ENCODE measurements at places on chromosomes 1 and 21. TPM values are rescaled to one million over a fixed set of nuclear protein-coding genes. Genes with fewer than 3 reads are reported as not detected.

GRCh38 chr1:9164532-9164900, 35.6 kb upstream of the GPR157 start:
- no peak overlapping the region for H3K4me3 ChIP-seq
- H3K27me3 ChIP-seq, result no peaks in the 10 kb centered on the region
- H3K4me1 ChIP-seq, result peaks cover 56% of the 10 kb centered on the region
- H3K27ac ChIP-seq, result peak overlapping the region; percentile 65

DNA sequence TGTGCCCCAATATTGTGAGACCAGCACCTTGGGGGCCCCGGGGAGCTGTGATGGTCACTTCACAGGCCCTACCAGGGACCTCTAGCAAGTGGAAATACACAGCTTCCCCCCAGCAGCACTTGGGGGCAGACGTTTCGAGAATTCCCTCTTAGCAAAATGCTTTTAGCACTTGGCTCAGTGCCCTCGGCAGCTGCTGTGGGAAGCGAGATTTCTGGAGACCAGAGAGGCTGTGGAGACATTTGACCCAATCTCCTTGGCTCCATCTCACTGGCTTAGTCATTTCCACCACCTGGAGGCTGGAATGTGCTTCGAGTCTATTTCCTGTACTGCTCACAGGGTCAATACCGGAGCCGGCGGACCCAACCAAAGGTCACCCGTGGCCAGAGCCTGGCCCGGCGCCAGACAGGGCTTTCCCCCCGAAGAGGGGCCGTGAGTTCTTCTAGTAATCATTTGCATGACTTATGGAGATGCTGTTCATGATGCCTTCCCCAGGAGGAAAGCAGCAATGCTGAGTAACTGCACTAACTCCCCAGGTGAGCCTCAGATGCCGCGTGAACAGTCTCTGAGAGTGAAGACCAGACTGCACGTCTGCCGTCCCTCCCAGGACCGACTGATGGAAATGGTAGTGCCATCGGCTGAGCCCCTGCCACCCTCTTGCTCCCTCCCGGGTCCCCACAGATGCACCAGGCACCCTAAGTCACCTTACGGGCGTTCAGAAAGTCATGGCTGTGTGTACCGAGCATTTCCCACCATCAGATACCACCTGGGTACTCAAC, 4.4 kb upstream of the C2CD2 start:
- no peak overlapping the region for H3K27ac ChIP-seq
- no peaks in the 10 kb centered on the region for H3K36me3 ChIP-seq
- no peak for DNase-seq
- no peak overlapping the region for H3K4me3 ChIP-seq

DNA sequence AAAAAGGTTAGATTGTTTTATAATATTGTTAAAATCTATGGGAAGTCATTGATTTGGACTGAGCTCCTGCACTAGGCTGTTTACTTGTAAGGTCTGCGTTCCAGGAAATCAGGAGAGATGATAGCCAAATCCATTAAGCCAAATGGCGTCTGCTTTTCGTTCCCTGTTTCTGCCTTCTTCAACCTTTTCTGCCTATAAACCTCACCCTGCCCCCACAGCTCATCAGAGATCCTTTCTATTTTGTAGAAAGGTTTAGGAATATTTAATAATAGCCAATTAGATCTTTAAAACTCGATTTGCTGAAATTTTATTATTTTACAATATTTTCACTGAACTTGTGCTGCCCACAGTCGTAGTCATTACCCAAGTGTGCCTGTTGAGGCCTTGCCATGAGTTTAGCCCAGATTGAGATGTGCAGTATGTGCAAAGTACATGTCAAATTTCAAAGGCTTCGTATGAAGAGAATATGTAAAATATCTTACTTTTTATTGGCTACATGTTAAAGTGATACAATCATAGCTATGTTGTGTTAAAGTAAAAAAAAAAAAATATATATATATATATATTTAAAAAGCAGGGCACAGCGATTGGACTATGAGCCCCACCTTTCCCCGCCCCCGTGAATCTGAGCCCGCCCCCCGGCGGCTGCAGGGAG, 444 bp upstream of the IARS2 start:
- peaks cover 9% of the 10 kb centered on the region for H3K4me1 ChIP-seq
- H3K4me3 ChIP-seq, result 0 out of 2 replicates have a peak overlapping the region, but pooled peaks have one; percentile 14
- no peaks in the 10 kb centered on the region for H3K27me3 ChIP-seq
- no peak overlapping the region for H3K27ac ChIP-seq
- peaks cover 25% of the 10 kb centered on the region for H3K36me3 ChIP-seq

DNA sequence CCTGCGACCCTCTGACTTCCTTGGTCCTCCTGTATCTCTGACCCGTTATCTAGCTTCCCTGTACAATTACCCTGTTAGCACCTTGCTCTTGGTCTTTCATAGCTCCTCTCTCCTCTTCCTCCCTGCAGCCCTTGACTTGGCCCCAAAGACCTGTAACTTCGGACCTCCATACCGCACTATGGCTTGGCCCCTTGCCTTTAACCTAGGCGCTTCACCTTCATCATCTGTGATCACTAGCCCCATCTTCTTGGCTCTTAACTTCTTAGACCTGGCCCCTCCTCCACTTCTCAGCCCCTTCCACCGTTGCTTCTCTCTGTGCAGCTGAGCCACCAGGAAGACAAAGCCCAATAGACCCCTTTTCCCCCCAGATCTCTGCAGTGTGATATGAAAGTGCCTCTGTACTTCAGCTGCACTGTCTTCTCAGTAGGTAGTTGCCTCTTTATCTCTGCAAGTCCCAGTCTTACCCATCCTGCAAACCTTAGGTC, 740 bp downstream of the ZNF691 start:
- H3K4me3 ChIP-seq, result peak overlapping the region; percentile 95
- H3K27ac ChIP-seq, result peak overlapping the region; percentile 19
- no peak for DNase-seq
- peaks cover 35% of the 10 kb centered on the region for H3K36me3 ChIP-seq
- H3K4me1 ChIP-seq, result peaks cover 24% of the 10 kb centered on the region

DNA sequence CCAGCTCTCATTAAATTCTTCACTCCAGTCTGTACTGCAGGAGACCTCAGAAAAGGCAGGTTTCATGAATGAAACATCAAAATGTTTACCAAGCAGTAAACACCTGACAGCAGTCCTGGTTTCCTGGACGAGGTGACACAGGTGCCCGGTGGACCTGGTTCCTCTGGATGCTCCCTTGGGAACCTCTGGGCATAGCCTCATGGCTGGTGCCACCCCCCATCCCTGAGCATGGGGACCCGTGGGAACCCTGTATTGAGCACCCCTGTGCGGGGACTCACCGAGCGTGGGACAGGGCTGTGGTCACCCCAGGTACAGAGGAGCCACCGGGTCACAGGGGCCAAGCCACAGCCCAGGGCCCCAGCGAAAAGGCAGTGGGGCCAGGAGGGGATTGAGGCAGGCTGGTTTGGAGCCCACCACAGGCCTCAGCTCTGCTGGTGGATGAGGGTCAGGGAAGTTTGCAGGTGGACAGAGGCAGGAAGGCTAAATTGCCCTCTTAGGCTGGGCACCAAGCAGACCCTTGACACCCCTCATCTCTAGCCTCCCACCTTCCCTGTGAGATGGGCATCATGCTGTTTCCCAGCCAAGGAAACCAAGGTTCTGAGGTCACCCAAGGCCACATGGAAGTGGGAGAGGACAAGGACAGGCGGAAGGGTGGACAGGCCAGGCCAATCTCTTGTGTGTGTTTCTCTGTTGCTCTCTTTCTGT, 158.4 kb downstream of the PTPRU start:
- no peak for DNase-seq
- peaks cover 2% of the 10 kb centered on the region for H3K27me3 ChIP-seq
- no peak overlapping the region for H3K27ac ChIP-seq
- no peak overlapping the region for H3K4me3 ChIP-seq
- no peaks in the 10 kb centered on the region for H3K36me3 ChIP-seq
- H3K4me1 ChIP-seq, result peaks cover 2% of the 10 kb centered on the region

The CACHD1 gene
- total RNA-seq, result 34.4 TPM

DNA sequence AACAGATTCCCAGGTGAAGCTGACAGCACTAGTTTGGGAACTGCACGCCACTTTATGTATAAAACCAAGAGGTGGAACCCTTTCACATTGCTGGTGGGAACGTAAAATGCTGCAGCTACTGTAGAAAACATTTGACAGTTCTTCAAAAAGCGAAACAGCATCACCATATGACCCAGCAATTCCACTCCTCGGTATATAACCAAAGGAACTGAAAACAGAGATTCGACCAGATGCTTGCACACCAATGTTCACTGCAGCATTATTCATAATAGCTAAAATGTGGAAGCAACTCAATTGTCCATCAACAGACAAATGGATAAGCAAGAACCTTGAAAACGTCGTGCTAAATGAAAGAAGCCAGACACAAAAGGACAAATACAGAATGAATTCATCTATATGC, 17.5 kb downstream of the RSPH1 start:
- H3K4me3 ChIP-seq, result no peak overlapping the region
- H3K36me3 ChIP-seq, result no peaks in the 10 kb centered on the region
- DNase-seq, result no peak
- no peaks in the 10 kb centered on the region for H3K27me3 ChIP-seq
- H3K27ac ChIP-seq, result no peak overlapping the region
- H3K4me1 ChIP-seq, result peaks cover 14% of the 10 kb centered on the region

DNA sequence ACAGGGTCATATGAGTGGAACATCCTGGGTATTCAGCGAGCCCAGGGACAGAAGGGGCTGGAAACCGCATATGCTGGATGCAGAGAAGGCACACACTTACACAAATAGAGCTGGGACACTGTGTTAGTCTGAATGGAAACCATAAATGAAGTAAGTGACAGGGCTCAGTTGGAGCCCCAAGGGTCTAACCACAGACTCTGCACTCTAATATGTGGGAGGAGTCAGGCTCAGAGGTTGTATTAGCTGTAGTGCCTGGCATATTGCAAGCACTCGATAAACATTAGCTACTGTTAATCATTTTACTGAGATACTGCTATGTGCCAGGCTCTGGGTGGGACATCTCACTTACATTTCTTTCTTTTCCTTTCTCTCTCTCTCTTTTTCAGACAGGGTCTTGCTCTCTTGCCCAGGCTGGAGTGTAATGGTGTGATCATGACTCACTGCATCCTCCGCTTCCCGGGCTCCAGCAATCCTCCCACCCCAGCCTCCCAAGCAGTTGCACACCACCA, 6.5 kb upstream of the OLIG1 start:
- no peak overlapping the region for H3K27ac ChIP-seq
- H3K4me1 ChIP-seq, result peaks cover 23% of the 10 kb centered on the region
- no peak overlapping the region for H3K4me3 ChIP-seq
- DNase-seq, result no peak
- H3K27me3 ChIP-seq, result peaks cover 76% of the 10 kb centered on the region

GRCh38 chr1:98991127-98992012, 13.3 kb downstream of the PLPPR5 start:
- H3K36me3 ChIP-seq, result no peaks in the 10 kb centered on the region
- no peak for DNase-seq
- H3K27me3 ChIP-seq, result no peaks in the 10 kb centered on the region
- no peak overlapping the region for H3K4me3 ChIP-seq

DNA sequence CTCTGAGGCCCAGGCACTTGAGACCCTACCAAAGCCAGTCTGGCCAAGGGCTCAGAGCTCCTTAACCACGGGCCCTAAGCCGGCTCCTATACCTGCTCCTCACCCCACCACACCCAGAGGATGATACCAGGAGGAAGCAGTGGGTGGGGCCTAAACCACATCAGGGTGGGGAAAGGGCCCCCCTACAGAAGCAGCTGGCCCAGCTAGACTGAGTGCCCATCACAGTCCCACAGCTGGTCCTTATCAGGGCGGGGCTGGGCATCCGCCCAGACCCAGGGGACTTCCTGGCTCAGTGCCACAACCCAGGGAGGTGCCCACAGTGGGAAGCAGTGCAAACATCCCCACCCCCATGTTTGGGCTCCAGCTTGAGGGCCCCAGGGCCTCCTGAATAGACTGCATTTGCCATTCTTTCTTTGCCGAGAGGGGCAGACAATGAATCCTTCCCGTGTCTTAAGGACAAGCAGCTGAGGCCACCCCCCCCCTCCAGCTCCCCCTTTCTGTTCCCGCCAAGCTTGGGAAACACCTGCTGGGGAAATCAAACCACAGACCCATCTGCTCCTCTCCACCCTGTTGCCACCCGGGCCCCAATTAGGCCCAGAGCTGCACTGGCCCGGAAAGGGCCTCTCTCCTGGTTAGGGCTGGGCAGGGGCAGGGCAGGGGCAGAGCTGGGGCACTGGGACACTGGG, 6.2 kb downstream of the E2F2 start:
- H3K27me3 ChIP-seq, result peaks cover 15% of the 10 kb centered on the region
- no peak overlapping the region for H3K4me3 ChIP-seq
- DNase-seq, result no peak
